ENCODE measurements at places on chromosomes 2 and 18. TPM values are rescaled to one million over a fixed set of nuclear protein-coding genes. Genes with fewer than 3 reads are reported as not detected.

The GCG gene
- total RNA-seq = not detected

The GCKR gene
- not detected for total RNA-seq

The DPYSL5 gene
- total RNA-seq = not detected

The RPRM gene
- total RNA-seq = not detected

The CHRNG gene
- total RNA-seq = not detected

The LYG1 gene
- total RNA-seq = not detected

The CLEC4F gene
- not detected for total RNA-seq

The CXCR1 gene
- total RNA-seq = not detected

The ZAP70 gene
- total RNA-seq = not detected

The B4GALT6 gene
- total RNA-seq = 3.2 TPM

The FHOD3 gene
- total RNA-seq = 14.7 TPM

Data from tracheal epithelial cell (primary cell).